CD4-positive, alpha-beta T cell treated with Interleukin-4 for 1 hour (primary cell): ENCODE measurements at places on chromosomes 3 and 15.

GRCh38 chr3:151864423-151865101, 8.9 kb upstream of the SUCNR1 start:
- DNase-seq = no peak

DNA sequence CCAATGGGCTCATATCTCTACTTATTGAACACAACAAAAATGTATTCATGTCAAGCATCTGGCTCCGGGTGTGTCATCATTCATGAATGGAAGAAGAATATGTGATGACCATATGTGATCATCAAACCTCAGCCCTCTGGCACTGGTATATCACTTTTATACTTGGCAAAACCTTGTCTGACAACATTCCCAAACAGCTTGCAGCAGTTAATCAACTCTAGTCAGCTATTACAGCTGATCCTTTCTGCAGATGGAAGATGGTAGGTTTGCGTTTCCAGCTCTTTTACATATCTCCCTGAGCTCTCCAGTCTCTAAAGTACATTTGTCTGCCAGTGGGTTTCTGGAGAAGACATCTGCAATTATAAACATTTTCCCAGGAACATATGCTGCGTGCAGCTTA, 6.6 kb downstream of the PLSCR5 start:
- no peak for DNase-seq

- no peak for DNase-seq
Observed at GRCh38 chr15:51161491-51162220, 67.0 kb upstream of the TNFAIP8L3 start.

DNA sequence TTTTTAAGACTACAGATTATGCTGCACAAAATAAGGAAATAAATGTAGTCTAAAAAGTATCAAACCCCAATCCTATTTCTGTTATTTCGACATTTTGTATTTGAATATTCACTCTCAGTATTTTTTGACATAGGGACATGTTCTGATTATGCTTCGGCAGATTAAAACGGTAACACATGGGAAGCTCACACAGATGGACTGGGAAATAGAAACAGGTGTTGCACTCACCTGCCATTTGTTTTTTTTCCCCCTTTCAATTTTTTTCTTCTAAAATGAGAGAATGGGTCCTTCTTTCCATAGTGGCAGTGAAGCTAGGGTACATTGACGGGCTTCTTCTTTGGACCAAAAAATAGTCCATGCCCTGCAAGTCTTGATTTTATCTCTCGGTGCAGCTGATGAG, 163.1 kb downstream of the MYRIP start:
- DNase-seq = no peak

DNA sequence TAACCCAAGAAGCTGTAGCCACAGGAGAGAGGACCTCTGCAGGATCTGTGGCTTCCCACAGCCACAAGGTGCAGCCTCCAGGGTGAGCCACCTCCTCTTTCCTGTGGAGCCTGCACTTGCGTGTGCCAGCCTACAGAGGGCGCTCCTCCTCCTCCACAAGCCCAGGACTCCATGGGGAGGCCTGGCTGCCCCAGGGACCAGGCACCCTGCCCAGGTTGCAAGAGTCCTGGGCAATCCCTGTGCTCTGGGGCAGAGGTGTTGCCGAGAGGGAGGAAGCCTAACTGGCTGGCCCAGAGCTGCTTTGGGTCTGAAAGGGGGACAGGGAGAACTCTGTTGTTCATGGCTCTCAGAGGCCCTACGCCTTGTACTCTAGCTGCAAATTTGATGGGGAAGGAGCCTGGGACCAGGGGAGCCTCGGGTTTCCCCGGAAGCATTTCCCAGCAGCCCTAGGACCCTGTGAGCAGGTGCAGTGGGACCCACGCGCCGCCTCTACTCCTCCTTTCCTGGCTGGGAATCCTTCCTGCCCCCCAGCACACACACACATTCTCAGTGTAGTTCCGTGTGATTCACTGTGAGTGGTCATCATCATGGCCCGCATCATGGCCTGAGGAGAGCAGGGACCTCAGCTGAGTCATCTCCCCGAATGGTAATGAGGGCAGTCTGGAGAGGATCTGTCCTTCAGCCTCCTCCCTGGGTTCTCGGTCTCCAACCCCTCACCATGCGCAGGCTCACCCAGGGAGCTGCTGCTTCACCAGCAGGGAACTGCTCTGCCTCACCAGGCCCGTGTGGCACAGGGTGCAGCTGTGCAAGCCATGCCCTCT, 24.3 kb downstream of the TBC1D21 start:
- peak; percentile 49 for DNase-seq

DNA sequence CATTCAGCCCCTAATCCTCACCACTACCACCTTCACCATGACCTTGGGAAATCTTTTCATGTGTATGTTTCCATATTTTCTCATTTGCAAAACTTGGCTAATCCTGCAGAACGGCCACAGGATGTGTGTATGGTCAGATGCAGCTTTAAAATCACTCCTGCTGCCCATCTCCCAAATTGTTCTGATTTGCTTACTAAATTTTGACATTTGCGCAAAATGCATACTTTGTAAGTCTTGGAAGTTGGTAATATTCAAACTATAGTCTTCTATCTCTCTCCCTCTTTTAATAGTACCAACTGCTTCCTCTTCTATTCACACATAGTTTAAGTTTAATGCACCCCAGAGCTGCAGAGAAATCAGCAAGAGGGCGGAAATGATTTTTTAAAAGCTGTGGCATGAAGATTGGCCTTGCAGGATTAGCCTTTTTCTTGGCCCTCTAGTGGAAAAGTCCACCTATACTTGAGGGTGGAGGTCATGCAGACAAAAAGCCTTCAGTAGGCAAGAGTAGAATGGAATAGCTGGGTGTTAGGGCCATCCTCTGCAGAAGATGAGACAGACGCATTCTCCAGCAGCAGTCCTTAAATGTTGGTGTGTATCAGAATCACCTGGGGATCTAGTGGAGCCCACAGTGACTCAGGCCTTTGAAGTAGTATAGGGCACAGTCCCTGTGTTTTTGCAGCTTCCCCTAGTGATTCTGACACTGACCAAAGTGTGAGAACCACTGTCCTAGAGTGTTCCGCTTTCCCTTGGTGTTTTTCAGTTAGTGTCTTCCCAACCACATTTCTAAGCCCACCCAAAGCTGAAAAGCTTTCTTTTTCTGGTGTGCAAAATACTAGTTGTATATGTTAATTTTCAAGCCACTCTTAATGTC, 181.7 kb downstream of the CHST2 start:
- DNase-seq = no peak

DNA sequence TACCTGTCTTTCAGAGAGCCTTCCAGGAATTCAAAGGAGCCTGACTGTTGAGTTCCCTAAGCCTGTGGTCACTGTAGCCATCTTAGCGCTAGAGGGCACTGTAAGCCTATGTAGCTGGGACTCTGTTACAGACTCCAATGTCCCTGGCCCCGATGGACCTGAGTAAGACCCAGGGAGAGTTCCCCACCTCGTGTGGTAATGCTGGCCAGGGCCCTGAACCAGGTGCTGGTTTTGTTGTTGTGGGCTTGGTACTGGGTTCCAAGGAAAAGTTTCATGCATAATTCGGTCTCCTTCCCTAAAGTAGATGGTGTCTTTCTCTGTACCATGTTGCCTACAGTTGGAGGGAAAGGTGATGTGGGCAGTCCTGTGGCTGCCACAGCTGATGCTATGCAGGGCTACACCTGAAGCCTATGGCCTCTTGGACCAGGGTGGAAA, 32.4 kb downstream of the CDAN1 start:
- DNase-seq = peak; percentile 58

DNA sequence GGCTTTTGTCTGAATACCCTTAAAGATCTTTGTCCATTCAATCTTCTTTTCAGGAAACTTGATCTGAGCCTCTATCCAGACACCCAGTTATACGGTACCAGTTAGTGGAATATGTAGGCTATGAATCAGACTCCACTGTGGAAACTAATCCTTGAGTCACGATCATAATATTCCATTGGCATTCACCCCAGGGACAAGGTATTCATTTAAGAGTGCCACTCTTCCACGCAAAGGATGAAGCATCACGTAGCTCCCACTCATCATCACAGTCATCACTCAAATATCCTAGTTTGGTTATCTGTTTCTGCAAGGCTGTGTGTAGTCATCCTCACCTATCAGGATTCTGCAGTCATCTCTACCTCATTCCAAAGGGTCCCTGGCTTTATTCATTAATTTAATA, 85.6 kb downstream of the NEDD4 start:
- no peak for DNase-seq

DNA sequence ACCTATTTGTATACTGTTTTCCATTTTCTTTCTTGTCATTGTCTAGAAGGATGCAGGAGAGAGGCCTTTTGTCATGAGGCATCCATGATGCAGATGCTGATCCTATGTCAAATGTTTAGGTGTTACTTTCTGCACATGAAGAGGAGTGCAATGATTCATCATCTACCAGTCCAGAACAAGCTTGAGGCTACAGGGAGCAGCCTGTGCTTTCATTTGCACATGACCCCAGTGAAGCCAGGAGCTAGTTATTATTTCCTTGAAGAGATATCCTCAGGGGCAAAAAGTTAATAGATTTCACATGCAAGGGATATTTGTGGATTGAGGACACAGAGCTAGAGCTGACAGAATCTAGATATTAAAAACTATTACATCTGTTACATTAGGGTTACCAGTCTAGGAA, 204.4 kb upstream of the TGFBR2 start:
- DNase-seq = no peak
